ENCODE measurements at places on chromosomes 13 and 19.

GRCh38 chr13:59476366-59476765, 687.4 kb downstream of the DIAPH3 start:
- H3K27ac ChIP-seq: no peak overlapping the region
- no peak for DNase-seq
- no peaks in the 10 kb centered on the region for H3K4me1 ChIP-seq
- no peaks in the 10 kb centered on the region for H3K27me3 ChIP-seq
- no peak overlapping the region for H3K4me3 ChIP-seq

- H3K36me3 ChIP-seq: no peaks in the 10 kb centered on the region
- DNase-seq: no peak
- H3K27me3 ChIP-seq: no peaks in the 10 kb centered on the region
- no peak overlapping the region for H3K27ac ChIP-seq
- H3K4me1 ChIP-seq: no peaks in the 10 kb centered on the region
- H3K4me3 ChIP-seq: no peak overlapping the region
Observed at GRCh38 chr13:61123538-61124289, 291.9 kb downstream of the PCDH20 start.

- no peaks in the 10 kb centered on the region for H3K4me1 ChIP-seq
- DNase-seq: no peak
- H3K27ac ChIP-seq: no peak overlapping the region
- no peaks in the 10 kb centered on the region for H3K36me3 ChIP-seq
- H3K4me3 ChIP-seq: no peak overlapping the region
Observed at GRCh38 chr13:59477011-59477410, 686.7 kb downstream of the DIAPH3 start.

DNA sequence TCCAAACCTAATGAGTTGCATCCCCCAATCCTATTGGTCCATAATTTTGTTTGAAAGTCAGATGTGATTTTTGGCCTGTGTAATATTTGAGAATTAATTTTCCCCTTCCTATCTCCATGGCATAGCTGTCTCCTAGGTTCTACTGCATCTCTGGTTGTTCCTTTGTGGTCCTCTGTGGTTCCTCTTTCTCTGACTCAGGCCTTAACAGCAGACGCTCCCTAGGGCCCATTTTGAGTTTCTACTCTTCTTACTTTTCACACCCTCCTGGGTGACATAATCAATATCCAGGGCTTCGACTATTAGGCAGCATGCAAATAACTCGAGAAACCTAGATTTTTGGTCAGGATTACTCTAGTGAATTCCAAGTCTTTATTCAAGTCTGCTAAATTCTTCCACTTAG, 160.7 kb downstream of the RFC3 start:
- H3K27me3 ChIP-seq: no peaks in the 10 kb centered on the region
- H3K27ac ChIP-seq: no peak overlapping the region
- H3K4me3 ChIP-seq: no peak overlapping the region
- no peaks in the 10 kb centered on the region for H3K36me3 ChIP-seq

DNA sequence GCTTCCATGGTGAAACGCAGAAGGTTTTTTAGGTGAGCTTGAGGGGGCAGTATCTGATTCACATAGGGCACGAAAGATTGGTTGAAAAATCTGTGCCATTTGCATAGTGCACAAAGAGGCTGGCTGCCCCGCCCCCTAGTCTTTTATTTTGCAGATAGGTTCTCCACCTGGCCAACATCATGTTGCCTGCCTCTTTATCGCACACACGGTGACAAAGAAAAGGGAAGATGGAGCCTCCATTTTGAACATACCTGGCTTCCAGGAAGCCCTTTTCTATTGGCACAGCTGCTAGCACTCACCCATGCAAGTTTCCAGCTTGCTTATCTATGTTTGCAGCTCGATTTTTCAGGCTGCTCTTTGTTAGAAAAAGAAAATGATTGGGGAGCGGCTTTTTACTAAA, 316.2 kb upstream of the KLHL1 start:
- no peaks in the 10 kb centered on the region for H3K4me1 ChIP-seq
- no peak for DNase-seq
- no peaks in the 10 kb centered on the region for H3K36me3 ChIP-seq
- no peak overlapping the region for H3K4me3 ChIP-seq

- H3K27me3 ChIP-seq: no peaks in the 10 kb centered on the region
Observed at GRCh38 chr19:47253467-47253881, 2.9 kb upstream of the CCDC9 start.

DNA sequence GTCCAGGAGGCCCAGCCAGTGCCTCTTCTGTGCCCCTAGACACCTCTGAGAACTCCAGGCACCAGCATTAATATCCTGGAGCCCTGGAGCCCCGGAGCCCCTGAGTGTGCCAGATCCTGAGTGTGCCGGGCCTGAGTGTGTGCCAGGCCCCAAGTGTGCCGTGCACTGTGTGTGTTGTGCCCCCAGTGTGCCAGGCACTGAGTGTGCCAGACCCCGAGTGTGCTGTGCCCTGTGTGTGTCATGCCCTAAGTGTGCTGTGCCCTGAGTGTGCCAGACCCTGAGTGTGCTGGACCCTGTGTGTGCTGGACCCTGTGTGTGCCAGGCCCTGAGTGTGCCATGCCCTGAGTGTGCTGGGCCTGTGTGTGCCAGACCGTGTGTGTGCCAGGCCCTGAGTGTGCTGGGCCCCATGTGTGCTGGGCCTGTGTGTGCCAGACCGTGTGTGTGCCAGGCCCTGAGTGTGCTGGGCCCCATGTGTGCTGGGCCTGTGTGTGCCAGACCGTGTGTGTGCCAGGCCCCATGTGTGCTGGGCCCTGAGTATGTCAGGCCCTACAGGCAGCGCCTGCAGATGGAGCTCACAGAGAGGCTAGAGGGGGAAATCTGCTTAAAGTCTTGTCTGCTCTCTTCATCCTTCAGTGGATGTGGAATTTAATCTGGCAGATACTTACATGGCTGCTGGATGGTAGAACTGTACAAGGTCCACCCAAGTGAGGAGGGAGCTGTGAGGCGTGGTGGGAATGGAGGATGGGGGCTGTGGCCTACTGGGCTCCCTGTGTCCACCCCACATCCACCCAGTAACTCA, 53.9 kb downstream of the C13orf46 start:
- H3K36me3 ChIP-seq: no peaks in the 10 kb centered on the region
- H3K27ac ChIP-seq: no peak overlapping the region
- H3K27me3 ChIP-seq: peaks cover 15% of the 10 kb centered on the region
- H3K4me1 ChIP-seq: no peaks in the 10 kb centered on the region

DNA sequence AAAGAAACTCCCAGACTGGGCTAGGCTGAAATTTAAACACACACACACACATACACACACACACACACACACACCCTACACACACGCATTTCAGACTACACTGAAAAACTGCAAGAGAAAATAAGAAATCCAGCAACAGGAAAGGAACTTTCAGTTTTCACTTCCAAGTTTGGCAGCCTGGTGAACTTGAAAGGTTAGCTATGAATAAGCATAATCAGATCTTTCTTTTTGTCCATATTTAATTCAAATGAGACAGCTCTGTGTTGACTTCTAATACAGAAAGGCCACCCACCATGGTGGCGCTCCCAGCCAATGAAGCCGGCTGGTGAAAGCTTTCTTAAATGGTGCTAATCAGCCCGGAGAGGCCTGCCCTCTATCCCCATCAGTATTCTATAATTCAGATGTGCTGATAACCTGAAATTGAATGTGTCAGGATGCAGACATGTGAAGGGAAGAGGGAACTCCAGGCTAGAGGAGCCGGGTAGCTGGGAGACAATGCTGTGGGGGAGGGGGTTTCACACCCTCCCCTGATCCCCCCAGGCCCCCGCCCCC, 108.3 kb upstream of the ZNF536 start:
- no peak overlapping the region for H3K4me3 ChIP-seq
- H3K36me3 ChIP-seq: no peaks in the 10 kb centered on the region
- no peak for DNase-seq

- no peaks in the 10 kb centered on the region for H3K27me3 ChIP-seq
- no peaks in the 10 kb centered on the region for H3K36me3 ChIP-seq
- no peak overlapping the region for H3K4me3 ChIP-seq
- DNase-seq: no peak
- H3K4me1 ChIP-seq: no peaks in the 10 kb centered on the region
- no peak overlapping the region for H3K27ac ChIP-seq
Observed at GRCh38 chr13:57874530-57874929, 243.0 kb downstream of the PCDH17 start.

DNA sequence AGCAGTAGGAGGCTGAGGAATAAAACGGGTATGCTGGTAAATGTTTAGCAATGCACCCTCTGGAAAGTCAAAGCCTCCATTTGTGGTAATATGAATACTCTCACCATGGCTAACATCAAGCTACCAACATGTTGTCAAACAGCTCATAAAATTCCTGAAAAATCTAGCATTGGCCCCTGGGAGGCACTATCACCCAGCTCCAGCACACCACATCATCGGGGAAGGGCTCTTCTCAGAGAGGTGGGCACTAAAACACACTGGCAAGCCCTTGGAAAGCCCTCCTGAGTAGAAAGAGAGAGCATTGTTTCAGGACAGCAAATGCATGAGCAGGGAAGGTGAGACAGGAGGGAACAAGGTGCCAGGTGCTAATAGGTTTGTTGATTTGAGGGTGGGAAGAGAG, 53.9 kb upstream of the FLT1 start:
- H3K27me3 ChIP-seq: peaks cover 5% of the 10 kb centered on the region
- no peaks in the 10 kb centered on the region for H3K4me1 ChIP-seq
- no peak overlapping the region for H3K4me3 ChIP-seq
- no peak overlapping the region for H3K27ac ChIP-seq
- H3K36me3 ChIP-seq: no peaks in the 10 kb centered on the region
- DNase-seq: no peak

DNA sequence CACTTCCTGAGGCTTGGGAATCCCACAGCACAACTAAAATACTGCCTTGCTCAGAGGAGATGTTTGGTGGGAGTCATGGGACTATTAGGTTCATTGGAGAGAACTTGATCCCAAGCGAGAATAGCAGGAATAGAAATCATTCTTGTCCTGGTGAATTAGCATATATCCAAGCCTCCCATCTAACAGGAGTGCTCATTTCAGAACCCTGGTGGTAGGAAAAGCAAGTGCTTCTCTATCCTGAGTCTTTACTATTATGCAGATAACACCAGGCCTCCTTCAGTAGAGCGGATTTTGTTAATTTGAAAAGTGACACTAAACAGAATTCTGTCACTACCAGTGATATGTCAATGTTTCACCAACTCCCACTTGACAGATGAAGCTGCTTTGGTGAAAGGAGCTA, 199.5 kb downstream of the ATP8A2 start:
- no peak overlapping the region for H3K4me3 ChIP-seq
- no peak for DNase-seq
- no peaks in the 10 kb centered on the region for H3K27me3 ChIP-seq

DNA sequence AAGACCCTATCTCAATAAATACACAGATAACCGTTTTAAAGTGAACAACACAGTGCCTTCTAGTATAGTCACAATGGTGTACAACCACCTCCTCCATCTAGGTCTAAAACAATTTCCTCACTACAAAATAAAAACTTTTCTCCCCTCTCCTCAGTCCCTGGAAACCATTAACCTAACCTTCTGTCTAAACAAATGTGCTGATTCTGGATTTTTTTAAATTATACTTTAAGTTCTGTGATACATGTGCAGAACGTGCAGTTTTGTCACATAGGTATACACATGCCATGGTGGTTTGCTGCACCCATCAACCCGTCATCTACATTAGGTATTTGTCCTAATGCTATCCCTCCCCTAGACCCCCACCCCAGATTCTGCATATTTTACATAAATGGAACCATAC, 9.8 kb upstream of the ZBTB45 start:
- DNase-seq: no peak
- H3K27ac ChIP-seq: no peak overlapping the region
- H3K27me3 ChIP-seq: no peaks in the 10 kb centered on the region
- H3K36me3 ChIP-seq: no peaks in the 10 kb centered on the region
- no peak overlapping the region for H3K4me3 ChIP-seq
- H3K4me1 ChIP-seq: no peaks in the 10 kb centered on the region

GRCh38 chr13:94707400-94708021, 4.8 kb downstream of the SOX21 start:
- no peak overlapping the region for H3K27ac ChIP-seq
- peaks cover 22% of the 10 kb centered on the region for H3K4me1 ChIP-seq
- no peak for DNase-seq
- H3K4me3 ChIP-seq: no peak overlapping the region

DNA sequence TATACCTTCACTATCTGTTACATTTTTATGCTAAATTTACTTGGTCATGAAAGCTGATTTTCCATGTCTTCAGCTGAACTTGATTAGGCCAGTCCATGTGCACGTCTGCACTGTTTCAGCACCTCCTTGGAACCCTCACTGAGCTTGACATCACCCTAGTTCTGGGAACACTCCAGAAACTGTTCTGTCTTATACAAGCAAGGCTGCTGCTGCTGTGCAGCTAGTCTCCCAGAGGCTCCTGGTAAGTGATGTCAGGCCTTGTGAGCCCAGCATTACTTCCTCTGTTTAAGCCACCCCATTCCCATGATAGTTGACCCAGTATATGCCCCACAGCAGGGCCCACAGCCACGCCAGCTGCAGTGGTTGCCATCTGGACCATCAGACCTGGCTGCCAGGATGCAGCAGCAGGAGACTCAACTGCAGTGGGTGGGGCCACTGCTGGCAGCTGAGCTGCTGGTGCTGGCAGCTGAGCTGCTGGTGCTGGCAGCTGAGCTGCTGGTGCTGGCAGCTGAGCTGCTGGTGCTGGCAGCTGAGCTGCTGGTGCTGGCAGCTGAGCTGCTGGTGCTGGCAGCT, 90.5 kb upstream of the AKAP11 start:
- H3K27ac ChIP-seq: no peak overlapping the region
- peaks cover 20% of the 10 kb centered on the region for H3K36me3 ChIP-seq
- no peak overlapping the region for H3K4me3 ChIP-seq
- H3K4me1 ChIP-seq: no peaks in the 10 kb centered on the region
- DNase-seq: no peak

DNA sequence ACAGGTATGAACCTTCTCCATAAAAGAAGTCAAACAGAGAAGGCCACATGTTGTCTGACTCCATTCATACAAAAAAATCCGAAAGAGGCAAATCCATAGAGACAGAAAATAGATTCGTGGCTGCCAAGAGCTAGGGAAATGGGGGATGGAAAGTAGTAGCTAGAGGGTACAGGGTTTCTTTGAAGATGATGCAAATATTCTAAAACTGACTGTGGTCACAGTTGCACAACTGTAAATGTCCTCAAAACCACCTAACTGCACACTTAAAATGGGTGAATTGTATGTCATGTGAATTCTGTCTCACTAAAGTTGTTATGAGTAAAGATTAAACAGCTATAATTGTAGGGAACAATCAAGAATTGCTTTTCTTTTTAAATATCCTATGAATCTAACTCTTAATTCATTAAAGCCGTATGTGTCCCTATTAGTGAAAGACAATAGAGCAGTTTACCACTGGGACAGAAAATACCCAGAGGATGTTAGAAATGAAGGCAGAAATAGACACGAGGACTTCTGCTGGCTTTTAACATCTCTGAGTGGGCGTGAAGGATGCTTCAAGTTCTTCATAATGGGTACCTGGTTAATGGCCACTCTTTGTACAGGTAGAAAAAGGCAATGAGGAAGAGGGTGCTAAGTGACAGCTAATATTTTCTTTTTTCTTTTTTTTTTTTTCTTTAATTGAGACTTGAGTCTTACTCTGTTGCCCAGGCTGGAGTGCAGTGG, 21.2 kb downstream of the INSR start:
- H3K36me3 ChIP-seq: no peaks in the 10 kb centered on the region
- no peak overlapping the region for H3K27ac ChIP-seq
- H3K4me1 ChIP-seq: peaks cover 6% of the 10 kb centered on the region
- no peaks in the 10 kb centered on the region for H3K27me3 ChIP-seq

Data from transverse colon (tissue), 4 donors.